ENCODE measurements at places on chromosomes 6 and 20. TPM values are rescaled to one million over a fixed set of nuclear protein-coding genes. Genes with fewer than 3 reads are reported as not detected.

GRCh38 chr6:151763938-151764680 is 43.4 kb upstream of the ESR1 start:
- H3K4me1 ChIP-seq, result peaks cover 27% of the 10 kb centered on the region
- DNase-seq, result peak; percentile 91
- no peaks in the 10 kb centered on the region for H3K36me3 ChIP-seq
- H3K27ac ChIP-seq, result peak overlapping the region; percentile 67

KCNK17 gene
- not detected for total RNA-seq

EPPIN gene
- not detected for total RNA-seq

TP53TG5 gene
- not detected for total RNA-seq

CPNE5 gene
- total RNA-seq, result not detected

DNA sequence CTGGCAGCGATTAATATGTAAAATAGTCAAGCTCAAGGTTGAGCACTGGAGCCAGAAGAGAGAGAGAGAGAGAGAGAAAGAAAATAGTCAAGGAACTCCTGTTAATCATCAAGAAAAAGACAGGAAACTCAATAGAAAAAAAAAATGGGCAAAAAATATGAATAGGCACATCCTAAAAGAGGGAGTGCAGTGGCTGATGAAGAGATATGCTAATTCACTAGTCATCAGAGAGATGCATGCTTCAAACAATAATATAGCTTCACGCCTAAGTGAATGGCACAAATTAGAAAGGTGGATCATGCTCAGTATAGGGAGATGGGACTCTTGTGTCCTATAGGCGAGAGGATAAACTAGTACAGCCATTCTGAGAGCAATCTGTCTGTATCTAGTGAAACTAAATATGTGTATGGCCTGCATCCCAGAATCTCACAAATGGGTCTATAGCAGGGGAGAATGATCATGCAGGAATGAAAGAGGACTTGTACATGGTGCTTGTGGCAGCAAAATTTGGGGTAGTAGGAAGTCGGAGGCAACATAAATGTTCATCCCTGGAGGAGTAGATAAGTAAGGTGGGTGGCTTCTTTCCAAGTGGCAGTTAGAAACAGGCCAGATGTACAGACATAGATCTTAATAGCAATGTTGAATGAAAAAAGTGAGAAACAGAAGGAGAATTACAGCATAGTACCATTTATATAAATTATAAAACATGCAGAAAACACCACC is 176.8 kb downstream of the VEGFA start:
- peaks cover 2% of the 10 kb centered on the region for H3K27me3 ChIP-seq
- H3K27ac ChIP-seq, result no peak overlapping the region
- DNase-seq, result no peak
- H3K36me3 ChIP-seq, result peaks cover 20% of the 10 kb centered on the region

DNA sequence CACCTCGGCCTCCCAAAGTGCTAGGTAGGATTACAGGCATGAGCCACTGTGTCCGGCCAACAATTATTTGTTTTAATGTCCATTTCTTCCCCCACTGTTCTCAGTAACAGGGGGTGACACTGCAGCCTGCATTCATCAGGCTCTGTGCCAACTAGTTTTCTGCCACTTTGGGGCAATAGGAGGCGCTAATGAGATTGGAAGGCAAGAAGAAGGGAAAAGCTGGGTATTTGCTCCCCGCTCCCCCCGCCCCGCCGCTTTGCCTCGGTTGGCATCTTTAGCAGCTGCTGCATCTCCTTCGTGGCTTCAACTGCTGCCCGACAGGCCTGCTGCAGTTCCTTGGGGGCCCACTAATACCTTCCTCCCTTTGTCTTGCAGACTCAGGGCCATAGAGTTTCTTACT is 35.0 kb upstream of the MDGA1 start:
- peaks cover 21% of the 10 kb centered on the region for H3K27me3 ChIP-seq
- H3K27ac ChIP-seq, result no peak overlapping the region
- H3K4me1 ChIP-seq, result no peaks in the 10 kb centered on the region
- H3K36me3 ChIP-seq, result no peaks in the 10 kb centered on the region
- H3K4me3 ChIP-seq, result no peak overlapping the region
- DNase-seq, result no peak

DNA sequence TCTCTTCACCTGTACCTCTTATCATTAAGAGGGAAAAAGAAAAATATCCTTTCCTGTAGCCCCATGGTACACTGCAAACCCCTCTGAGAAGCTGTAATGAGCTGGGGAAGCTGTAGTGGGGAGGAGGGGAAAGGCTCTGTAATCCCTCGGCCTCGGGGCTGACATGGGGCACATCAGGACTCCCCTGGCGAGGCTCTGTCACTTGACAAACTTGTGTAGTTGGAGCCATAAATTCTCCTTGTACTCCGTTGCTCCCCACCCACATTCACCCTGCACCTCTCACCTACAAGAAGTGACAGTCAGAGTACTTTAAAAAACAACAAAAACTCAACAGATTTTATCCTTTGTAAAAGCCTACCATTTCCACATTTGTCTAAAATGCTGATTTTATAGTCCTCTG is 475.7 kb upstream of the AGPAT4 start:
- H3K27me3 ChIP-seq, result peaks cover 2% of the 10 kb centered on the region
- DNase-seq, result no peak

- no peak for DNase-seq
- peaks cover 38% of the 10 kb centered on the region for H3K36me3 ChIP-seq
- H3K4me1 ChIP-seq, result peaks cover 77% of the 10 kb centered on the region
Observed at GRCh38 chr6:142416686-142417085, 114.9 kb downstream of the ADGRG6 start.

DNA sequence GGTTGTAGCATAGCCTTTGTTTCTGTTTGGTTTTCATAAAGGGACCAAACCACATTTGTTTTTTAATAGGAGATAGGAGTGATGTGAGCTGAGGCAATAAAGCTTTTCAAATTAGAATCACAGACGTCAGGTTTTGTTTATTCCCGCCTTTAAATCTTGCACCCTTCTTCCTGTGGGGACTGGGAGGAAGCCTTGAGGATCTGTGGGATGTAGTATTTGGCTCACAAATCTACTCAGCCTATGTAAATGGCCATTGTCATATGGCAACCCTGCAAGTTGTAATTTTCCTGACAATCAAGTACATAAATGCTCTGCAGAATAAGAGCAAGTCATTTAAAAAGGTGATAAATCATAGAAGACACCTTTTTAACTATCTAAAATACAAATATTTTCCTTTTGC is 110.4 kb downstream of the ADGRG6 start:
- H3K27ac ChIP-seq, result peak overlapping the region; percentile 48
- H3K4me3 ChIP-seq, result peak overlapping the region; percentile 11
- peaks cover 93% of the 10 kb centered on the region for H3K4me1 ChIP-seq
- H3K27me3 ChIP-seq, result no peaks in the 10 kb centered on the region

DNA sequence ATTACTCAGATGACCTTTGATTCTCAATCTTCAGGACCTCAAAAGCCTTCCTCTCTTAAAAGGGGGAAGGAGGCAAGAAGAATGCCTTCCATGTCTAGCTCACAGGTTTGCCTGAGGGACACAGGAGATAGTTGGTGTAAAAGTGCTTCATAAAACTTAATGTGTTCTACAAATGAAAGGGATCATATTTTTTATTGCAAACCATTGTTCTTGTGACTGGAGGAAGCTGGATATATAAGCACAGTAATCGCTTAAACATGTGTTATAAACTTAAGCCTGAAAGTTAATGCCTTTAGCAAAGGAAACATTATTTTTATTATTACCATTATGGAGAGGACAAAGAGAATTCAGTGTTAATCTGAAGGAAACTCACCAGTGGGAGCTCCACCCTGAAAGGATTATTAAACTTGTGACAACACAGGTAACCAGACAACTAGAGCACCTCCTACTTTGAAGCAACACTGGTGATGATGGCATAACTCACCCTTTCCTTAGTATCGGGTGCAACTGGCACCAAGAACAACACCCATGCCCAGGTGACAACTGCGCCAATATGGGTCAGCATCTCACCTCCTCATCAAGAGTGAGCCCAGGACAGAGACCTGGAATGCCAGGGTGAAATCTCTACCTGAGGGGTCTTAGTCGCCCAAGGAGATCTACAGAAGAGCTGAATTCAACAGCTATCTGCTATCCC is 288.7 kb upstream of the PRDM1 start:
- no peak for DNase-seq
- peak overlapping the region; percentile 71 for H3K27ac ChIP-seq
- H3K4me1 ChIP-seq, result peaks cover 64% of the 10 kb centered on the region
- no peaks in the 10 kb centered on the region for H3K36me3 ChIP-seq
- H3K4me3 ChIP-seq, result peak overlapping the region; percentile 60
- H3K27me3 ChIP-seq, result peaks cover 2% of the 10 kb centered on the region

DNA sequence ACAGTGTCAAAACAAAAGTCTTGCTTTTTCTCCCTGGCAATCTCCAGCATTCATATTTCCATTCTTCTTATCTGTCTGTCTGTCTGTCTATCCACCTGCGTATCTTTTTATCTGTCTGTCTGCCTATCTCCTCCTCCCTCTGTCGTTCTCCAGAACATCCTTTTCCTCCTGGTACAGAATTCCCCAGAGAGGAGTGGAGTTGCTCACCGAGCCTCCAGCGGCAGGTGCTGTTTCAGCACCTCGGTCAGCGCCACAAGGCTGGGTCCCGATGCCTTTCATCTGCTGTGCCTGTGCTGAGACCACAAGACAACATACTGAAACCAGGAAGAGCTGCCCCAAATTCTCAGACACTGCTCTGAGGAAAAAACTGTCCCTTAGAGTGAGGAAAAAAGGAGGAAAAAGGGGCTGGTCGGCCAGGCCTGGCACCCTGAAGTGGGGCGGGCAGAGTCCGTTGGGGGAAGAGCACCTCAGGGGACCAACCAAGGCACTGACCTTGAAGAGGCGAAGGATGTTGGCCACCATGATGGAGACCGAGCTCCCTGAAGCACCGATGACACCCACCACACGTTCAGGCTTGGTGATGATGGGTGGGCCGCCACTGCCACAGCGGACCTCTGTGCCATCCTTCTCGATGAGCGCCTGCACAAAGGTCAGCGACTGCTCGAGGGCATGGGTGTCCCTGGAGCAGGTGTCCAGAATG is 13.3 kb downstream of the GRM4 start:
- 0 out of 2 replicates have a peak, but pooled peaks cover 4% of the 10 kb centered on the region for H3K36me3 ChIP-seq
- peak; percentile 9 for DNase-seq
- H3K4me1 ChIP-seq, result no peaks in the 10 kb centered on the region
- H3K4me3 ChIP-seq, result no peak overlapping the region
- H3K27me3 ChIP-seq, result peaks cover 30% of the 10 kb centered on the region

DNA sequence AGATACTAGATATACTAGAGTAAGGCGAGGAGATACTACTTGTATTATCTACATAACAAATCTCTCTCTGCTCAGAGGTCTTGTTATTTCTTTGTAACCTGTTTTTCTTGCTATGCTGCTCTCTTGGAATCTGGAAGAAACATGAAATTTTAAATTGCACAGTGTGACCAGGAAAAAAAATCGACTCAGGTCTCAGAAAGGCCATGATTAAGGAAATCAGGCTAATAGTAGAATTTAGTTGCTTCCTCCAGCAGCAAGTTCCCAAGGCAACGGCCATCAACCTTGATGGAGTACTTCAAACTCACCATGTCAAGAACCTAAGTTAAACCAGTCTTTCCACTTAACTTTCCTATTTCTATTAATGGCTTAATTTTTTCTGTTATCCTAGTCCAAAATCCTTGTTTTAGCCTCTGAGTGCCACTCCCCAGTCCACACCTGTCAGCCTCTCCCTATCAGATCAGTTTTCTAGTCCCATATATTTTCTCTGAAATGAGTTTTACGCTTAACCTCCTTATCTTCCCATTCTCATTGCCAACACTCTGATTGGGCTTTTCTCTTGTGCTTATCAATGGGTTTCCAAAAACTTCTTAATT is 87.7 kb upstream of the BEND3 start:
- H3K4me1 ChIP-seq, result no peaks in the 10 kb centered on the region
- no peak for DNase-seq
- H3K4me3 ChIP-seq, result no peak overlapping the region
- no peak overlapping the region for H3K27ac ChIP-seq

GRCh38 chr6:76771059-76771634 is 692.1 kb downstream of the HTR1B start:
- no peaks in the 10 kb centered on the region for H3K4me1 ChIP-seq
- no peak for DNase-seq
- H3K27ac ChIP-seq, result no peak overlapping the region
- no peak overlapping the region for H3K4me3 ChIP-seq
- H3K27me3 ChIP-seq, result no peaks in the 10 kb centered on the region

DNA sequence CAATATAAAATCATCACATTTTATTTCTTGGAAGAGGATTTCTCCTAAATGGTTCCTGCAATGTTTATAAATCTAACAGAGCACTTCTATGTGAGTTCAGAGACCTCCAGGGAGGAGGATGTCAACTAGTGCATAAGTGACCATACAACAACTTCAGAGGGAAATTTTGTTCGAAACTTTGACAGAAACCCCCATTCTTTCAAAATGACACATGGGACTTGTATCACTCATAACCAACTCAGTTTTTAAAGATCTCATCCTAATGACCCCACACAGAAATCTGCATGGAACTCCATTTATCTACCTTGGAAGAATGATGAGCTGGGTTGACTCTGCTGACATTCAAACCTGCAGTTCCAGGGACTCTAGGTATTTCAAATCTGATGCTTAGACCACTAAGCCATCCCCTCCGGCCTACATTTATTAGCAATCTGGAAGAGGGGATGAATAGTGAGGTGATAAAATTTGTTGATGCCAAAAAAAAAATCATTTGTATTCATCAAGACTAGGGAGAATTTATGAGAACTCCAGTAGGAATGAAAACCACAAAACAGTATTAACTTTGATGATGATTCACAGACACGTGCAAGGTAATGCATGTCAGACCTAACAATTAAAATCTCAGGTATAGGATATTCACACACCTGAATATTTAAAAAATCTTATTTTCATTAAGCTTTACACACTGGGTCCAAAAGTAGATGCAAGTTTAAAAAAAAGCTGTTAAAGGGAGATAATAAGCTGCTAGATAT is 153.0 kb downstream of the REV3L start:
- no peak overlapping the region for H3K4me3 ChIP-seq
- H3K27me3 ChIP-seq, result no peaks in the 10 kb centered on the region
- H3K27ac ChIP-seq, result no peak overlapping the region
- no peak for DNase-seq

GRCh38 chr6:44221961-44222335 is 1.4 kb upstream of the SLC29A1 start:
- H3K36me3 ChIP-seq, result no peaks in the 10 kb centered on the region
- no peak for DNase-seq
- no peak overlapping the region for H3K4me3 ChIP-seq
- peaks cover 2% of the 10 kb centered on the region for H3K27me3 ChIP-seq
- H3K4me1 ChIP-seq, result peaks cover 40% of the 10 kb centered on the region
- H3K27ac ChIP-seq, result peak overlapping the region; percentile 64

GRCh38 chr20:15756754-15757115 is 816.5 kb downstream of the KIF16B start:
- H3K27me3 ChIP-seq, result no peaks in the 10 kb centered on the region
- DNase-seq, result no peak
- H3K4me3 ChIP-seq, result no peak overlapping the region
- H3K36me3 ChIP-seq, result no peaks in the 10 kb centered on the region
- no peaks in the 10 kb centered on the region for H3K4me1 ChIP-seq

- H3K4me3 ChIP-seq, result no peak overlapping the region
- no peak for DNase-seq
- no peaks in the 10 kb centered on the region for H3K27me3 ChIP-seq
Observed at GRCh38 chr6:109347779-109348178, 34.5 kb downstream of the CD164 start.

- H3K27me3 ChIP-seq, result no peaks in the 10 kb centered on the region
- peaks cover 4% of the 10 kb centered on the region for H3K36me3 ChIP-seq
- no peaks in the 10 kb centered on the region for H3K4me1 ChIP-seq
Observed at GRCh38 chr20:42093041-42093440, 474.9 kb upstream of the CHD6 start.

GRCh38 chr20:6502999-6503398 is 264.5 kb upstream of the BMP2 start:
- no peak overlapping the region for H3K4me3 ChIP-seq
- no peak overlapping the region for H3K27ac ChIP-seq
- H3K27me3 ChIP-seq, result no peaks in the 10 kb centered on the region
- no peaks in the 10 kb centered on the region for H3K4me1 ChIP-seq
- H3K36me3 ChIP-seq, result no peaks in the 10 kb centered on the region

GRCh38 chr6:35457907-35458306 is 5.8 kb downstream of the FANCE start:
- H3K27ac ChIP-seq, result no peak overlapping the region
- 0 out of 2 replicates have a peak, but pooled peaks cover 14% of the 10 kb centered on the region for H3K36me3 ChIP-seq
- H3K4me1 ChIP-seq, result peaks cover 21% of the 10 kb centered on the region
- no peak for DNase-seq
